ENCODE measurements at places on chromosomes 16 and 17.

GRCh38 chr17:15271741-15272140 lies 6.6 kb upstream of the PMP22 start:
- no peak for DNase-seq

DNA sequence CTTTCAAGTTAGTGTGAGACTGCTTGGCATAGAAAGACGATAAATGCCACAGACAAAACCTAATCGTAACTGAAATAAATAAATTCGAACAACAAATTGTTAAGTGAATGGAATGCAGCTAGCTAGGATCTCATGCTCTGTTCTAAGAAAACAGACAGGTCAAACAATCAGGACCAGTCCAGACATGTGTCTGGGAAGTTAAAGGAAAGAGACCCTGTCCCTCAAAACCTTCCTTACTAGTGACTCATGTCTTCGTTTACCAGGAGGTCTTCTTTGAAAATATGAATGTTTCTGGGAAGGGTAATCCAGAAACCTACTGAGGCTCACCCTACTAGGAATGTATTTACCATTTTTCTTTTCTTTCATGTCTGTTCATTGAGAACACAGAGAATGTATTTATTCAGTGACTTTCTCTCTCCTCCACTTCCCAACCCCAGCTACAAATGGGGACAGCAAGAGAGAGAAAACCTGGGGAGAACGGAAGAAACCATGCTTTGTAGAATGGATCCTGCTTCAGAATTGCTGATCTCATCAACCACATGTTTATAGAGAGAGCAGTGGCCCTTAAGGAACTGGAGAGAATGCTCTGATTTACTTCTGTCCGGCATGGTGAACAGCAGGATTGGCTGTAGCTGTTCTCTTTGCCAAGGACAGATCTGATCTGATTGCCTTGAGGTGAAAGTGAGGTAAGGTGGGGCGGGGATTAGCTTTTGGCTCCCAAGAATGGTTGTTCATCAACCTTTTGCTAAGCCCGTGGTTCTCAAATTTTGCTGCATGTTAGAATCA lies 39.4 kb upstream of the DHX8 start:
- DNase-seq = no peak

DNA sequence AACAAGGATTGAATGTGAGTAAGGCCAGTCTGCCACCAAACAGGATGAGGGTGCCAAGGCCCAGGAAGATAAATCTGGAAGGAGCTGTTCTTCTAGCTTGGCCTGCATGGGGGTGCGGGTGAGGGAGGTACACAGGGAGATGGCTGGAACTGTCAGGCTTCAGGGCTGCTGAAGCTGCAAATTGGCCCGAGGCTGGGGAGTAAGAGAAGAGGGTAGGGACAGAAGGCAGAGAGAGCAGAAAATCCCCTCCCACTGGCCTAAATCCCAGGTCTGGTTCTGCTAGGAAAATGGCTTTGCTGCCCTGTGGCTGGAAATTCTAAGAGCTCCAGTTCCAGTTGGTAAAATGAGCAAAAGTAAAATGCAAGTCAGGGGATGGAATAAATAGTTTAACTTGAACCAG lies 87.9 kb downstream of the CCDC182 start:
- no peak for DNase-seq

DNA sequence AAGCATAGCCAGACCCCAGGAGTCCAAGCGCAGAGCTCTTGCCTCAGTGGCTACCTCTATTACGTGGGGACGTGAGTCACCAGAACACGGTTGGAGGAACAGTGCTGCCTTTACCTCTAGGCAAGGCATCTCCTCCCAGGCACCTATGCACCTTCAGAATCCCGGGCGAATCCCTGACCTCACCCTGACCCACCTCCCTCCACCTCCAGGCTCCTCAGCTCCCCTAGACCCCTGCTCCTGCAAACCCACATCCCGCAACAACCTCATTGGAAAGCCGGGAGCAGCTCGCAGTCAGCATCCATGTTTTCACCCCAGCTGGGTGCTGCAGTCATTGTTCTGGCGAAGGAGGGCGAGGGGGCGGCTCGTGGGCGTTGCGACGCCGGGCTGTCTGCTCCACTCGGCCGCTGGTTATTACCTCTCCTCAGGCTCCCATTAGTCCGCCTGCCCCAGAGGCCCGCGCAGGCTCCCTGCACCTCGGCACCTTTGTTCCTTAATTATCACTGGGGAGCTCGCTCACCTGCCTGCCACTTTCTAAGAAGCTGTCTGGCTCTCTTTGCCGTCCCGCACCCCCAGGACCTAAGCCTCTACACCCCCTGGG lies 24.6 kb upstream of the DLX4 start:
- DNase-seq = peak; percentile 47

DNA sequence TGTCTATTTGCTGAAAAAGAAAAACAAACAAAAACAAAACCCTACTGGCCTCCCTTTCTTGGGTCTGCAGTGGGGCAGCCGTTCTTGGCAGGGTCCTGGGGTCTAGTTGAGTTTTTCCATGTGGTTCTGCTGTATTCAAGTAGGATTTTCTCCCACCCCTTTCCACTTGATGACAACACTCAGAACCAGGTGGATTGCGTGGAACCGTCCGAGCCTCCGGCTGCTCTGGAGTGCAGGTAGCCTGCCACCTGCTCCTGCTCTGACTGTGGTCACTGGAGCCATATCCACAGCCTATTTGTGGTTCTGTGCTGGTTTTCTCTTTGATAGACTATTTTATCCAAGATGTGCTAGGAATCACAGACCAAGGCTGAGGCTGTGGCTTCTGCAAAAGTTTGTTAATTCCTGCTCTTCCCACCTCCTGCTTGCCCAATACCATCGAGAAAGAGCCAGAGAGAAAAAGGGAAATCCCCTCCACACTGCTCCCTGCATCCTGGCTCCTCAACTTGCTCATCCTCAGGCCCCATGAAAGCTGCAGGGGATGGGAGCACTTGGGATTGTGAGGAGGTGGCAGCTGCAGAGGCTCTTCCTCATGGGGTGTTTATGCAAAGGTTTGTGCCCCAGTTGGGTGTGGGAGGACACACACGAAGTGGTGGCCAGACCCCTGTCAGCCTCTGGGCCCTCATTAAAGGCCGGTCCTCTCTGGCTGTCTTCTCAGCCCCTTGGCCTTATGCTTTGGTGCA lies 377.8 kb upstream of the TNRC6C start:
- no peak for DNase-seq

DNA sequence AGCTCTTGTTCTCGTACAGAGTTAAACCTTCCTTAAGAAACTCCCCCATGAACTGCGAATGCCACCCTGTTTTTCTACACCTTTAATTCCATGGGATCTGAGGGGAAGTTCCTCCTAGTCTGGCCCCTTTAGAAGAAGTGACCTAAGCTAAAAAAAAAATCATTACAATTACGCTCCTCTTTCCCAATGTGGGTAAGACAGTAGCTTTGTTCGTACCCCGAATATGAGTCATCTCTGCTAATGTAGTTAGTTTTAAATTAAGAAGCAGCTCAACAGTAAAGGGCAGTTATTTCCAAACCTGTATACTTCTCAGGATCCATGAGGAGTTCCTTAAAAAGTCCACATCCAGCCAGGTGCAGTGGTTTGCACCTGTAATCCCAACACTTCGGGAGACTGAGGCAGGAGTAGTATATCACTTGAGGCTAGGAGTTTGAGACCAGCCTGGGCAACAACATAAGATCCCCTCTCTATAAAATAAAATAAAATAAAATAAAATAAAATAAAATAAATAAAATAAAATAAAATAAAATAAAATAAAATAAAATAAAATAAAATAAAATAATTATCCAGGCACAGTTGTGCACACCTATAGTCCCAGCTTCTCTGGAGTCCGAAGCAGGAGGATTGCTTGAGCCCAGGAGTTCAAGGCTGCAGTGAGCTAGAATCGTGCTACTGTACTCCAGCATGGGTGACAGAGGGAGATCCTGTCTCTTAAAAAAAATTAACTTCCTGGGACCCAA lies 26.1 kb downstream of the RCVRN start:
- no peak for DNase-seq

Data from SK-N-DZ (cell line).